ENCODE measurements at places on chromosomes 3 and 15.

GRCh38 chr3:38227989-38228388 lies 37.6 kb upstream of the SLC22A13 start:
- no peak for DNase-seq

DNA sequence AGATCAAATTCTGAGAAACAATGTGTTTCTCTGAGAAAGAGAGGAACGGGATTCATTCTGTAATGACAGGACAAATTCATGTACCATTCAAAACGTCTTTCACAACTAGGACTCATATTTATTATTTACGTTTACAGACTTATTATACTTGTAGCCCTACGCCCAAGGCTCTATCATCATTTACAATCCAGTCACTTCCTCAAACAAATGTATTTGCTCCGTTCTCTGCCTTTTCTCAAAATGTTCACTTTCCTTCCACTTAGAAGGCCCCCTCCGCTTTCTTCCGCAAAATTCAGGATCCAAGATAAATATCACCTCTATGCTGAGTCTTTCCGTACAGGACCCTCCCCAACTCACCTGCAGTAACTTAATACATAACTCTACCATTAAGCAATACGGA lies 745 bp downstream of the RSL24D1 start:
- no peak for DNase-seq

GRCh38 chr15:40902605-40903561 lies 8.6 kb downstream of the VPS18 start:
- DNase-seq: no peak

DNA sequence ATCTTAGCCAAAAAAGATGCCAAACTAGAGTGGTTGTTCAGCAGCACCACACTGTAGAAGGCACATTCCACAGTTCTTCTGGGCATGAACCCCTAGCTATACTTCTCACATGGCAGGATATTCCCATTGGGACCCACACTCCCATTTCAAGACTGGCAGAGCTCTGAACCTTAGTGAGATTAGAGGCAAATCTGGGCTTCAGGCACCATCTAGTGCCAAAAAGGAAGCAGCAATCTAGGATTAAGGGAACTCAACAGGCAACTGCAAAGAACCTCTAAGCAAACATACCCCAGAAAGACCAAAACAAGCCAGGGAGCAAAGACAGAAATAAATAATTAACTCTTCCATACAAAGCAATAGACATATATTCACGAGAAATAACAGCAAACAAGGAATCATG lies 66.2 kb downstream of the TAFA4 start:
- DNase-seq: no peak

DNA sequence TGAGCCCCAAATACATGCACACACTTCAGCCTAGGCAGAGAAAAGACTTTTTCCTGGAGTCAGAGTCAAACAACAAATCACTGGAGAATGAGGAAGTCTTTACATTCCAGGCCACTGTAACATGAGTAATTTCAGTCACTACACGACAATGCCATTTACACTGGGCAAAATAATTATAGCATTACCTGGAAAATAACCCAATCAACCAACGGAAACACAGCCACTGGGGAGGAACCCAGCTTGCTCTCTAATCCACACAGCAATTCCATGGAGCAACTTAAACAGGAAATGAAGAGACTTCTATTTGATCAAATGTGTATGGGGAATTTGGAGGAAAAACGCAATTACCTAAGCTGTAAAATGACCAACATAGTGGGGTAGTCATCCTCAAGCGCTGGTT lies 15.2 kb downstream of the FSTL1 start:
- DNase-seq: no peak

GRCh38 chr15:60576515-60576914 lies 97.6 kb upstream of the ICE2 start:
- DNase-seq: no peak

GRCh38 chr15:66821307-66821706 lies 119.3 kb downstream of the SMAD6 start:
- no peak for DNase-seq

DNA sequence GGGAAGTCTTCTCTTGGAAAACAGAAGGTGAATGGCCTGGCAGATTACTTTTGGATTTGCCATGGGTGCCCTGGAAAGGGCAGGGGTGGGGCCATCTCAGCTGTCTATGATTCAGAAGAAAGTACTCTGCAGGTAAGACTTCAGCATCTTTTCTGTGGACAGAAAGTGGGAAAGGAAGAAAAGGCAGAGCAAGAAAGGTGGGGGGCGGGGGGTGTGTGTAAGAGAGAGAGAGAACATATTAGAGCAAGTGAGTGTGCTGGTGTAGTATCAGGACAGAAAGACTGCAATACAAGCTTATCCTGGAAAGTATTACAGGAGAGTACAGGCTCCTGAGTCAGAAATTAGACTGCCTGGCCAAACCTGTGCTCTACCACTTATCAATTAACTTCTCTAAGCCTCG lies 5.5 kb downstream of the TAGLN3 start:
- no peak for DNase-seq

DNA sequence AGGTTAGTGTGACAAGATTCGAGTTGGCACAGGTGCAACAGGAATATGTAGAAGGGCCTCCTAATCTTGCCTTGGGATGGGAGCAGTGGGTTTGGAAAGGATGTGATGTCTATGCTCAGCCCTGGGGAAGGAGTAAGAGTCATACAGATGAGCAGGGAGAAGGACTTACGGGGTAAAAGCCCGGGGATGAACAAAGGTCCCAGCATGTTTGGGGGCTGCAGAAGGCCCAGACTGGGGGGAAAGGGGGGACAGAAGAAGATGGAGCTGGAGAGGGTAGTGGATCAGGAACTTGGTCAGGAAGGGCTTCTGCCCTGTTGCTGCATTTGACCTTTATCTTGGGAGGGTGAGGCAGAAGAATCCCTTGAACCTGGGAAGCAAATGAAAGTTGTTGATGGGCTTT lies 240.1 kb upstream of the ST8SIA2 start:
- no peak for DNase-seq

DNA sequence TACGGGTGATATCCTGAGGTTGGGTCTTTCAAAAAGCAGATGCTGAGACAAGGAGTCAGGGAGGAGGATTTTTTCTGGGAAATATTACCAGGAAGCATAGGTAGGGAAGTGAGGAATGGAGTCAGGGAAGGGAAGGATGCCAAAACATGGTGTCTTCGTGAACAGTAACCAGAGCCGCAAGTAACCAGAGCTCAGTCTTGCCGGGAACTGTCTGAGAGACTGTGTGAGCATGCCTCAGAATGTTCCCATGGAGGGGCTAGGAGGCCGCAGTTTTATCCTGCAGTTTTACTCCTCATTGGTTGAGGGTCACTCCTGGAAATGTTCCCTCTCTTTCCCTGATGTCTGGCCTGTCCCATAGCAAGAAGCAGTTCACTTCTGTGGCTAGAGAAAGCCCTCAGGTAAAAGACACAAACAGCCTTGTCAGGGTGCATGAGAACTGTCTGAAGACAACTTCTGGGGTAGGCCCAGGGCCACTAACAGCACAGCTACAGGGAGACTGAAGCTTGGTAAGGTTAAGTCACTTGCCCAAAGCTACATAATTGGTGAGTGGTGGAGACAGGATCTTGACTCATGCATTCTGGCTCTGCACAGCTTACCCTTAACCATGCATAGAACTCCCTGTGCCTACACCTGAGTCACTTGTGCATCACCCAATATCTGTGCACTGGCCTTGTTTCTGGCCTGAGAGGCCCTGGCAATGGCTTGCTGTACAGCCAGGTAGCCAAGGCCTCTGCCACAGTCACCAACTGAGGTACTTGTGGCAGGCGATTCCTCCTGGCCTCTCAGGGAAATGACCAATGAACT lies 76.3 kb upstream of the FRMD4B start:
- DNase-seq: no peak

- no peak for DNase-seq
Measured at GRCh38 chr3:24523215-24523614, 28.6 kb upstream of the THRB start.
